ENCODE measurements at places on chromosomes 1 and 21. TPM values are rescaled to one million over a fixed set of nuclear protein-coding genes. Genes with fewer than 3 reads are reported as not detected.

Gene RIMKLA
- total RNA-seq, result 28.6 TPM

Gene TMCC2
- 99.4 TPM for total RNA-seq

Gene RHCE
- 2.2 TPM for total RNA-seq

Gene NKAIN1
- total RNA-seq, result 15.1 TPM

Gene HPDL
- 0.90 TPM for total RNA-seq

Gene CASQ2
- total RNA-seq, result 3.8 TPM

Gene GFI1
- not detected for total RNA-seq

Gene CFHR5
- not detected for total RNA-seq

Gene KCNJ15
- total RNA-seq, result not detected

Gene BARHL2
- not detected for total RNA-seq

Gene SYT6
- total RNA-seq, result 2.6 TPM

Gene RNF207
- total RNA-seq, result 26.6 TPM

Gene C1orf74
- total RNA-seq, result 2.4 TPM

Gene TMEM52
- 0.89 TPM for total RNA-seq

DNA sequence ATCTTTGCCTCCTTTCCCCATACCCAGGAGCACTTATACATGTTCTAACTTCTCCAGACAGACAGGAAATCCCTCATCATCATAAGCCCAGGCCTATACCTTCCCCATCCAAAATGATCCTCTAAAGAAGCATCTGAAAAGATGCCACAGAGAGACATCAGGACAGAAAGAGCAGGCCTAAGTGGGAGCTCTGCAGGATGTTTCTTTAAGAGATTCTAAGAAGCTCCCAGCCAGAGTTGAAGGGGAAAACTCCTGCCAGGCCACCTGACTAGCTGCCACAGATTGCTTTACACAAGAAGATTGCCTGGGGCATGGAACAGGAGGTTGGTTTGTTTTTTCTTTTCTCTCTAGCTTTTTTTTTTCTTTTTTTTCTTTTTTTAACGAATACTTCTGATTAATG lies 275.8 kb downstream of the VAV3 start:
- no peak for DNase-seq

DNA sequence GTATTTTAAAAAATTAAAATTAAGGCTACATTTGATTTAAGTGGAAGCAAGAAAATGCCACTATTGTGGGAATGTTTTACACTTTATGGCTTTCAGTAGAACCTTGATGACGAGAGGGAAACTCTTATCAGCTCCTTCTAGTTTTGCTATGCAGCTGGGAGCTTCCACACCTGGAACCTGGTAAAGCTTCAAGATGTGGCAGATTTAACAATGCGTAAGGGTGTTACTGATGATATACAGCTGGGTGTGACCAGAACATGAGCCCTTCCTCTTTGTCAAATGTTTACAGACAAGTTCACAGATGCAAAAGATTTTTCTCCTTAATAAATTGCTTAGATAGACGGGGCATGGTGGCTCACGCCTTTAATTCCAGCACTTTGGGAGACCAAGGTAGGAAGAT lies 20.3 kb downstream of the TTC13 start:
- DNase-seq, result no peak

DNA sequence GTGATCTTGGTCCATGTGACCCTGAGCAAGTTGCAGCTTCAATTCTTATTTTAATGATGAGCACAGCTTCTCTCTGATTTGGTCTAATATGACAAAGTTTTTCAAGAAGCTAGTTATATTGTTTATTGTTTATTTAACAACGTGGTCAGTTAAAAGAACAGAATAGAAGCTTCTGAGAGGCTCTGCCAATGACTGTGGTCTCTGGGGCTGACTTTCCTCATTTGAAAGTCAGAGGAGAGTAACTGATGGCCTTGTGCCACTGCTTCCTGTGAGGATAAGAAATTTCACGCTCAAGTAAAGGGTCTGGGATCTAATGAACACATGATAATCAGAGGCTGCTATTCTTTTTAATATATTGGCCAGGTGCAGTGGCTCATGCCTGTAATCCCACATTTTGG lies 7.3 kb downstream of the HHIPL2 start:
- no peak for DNase-seq

DNA sequence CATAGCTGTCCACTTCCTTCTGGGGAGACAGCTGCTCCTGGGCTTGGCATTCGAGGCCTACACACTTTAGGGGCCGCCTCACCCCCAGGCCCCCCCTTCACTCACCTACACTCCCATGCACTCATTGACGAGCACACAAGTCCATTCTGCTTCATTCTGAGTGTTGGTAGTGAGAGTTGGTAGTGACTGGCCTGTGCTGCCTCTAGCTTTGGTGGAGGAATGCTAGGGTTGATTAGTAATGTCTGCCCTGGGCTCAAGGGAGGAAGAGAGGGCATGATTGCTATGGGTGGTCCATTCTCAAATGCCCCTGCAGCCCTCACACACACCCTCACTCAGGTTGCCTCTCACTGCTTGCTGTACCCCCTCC lies 30.4 kb downstream of the TRIM11 start:
- DNase-seq, result no peak

DNA sequence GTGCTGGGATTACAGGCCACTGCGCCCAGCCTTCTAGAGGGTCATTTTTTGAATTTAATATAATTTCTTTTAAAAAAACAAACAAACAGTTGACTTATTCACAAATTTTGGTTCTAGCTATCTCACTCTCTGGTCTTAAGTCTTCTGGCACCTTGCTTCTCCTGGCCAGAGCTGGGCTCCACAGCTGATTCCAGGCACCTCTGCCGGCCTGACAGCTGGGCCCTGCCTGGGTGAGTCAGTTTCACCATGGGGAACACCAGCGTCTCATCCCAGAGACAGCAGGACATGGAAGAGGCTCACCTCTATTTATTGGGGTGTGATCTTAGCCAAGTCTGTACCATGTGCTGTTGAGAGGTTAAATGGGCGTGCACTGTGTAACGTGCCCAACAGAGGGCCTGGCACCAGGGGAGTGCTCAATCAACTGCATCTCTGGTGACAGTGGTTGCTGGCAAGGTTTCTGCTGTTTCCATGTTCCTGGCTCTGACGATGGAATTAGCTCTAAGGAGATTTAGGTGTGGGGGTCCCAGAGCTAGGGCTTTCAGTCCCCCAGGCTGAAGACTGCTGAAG lies 956 bp downstream of the CPLANE2 start:
- no peak for DNase-seq

- DNase-seq, result no peak
Measured at GRCh38 chr1:224517171-224517570, 82.6 kb upstream of the WDR26 start.

- no peak for DNase-seq
Measured at GRCh38 chr1:150507912-150508864, at the start of gene ECM1. TSS of gene ECM1 (plus strand) at chr1:150508109. CDS start at chr1:150508210, 101 bp downstream.

- DNase-seq, result no peak
Measured at GRCh38 chr1:44714532-44714931, 16.4 kb downstream of the RNU5D-1 start.

DNA sequence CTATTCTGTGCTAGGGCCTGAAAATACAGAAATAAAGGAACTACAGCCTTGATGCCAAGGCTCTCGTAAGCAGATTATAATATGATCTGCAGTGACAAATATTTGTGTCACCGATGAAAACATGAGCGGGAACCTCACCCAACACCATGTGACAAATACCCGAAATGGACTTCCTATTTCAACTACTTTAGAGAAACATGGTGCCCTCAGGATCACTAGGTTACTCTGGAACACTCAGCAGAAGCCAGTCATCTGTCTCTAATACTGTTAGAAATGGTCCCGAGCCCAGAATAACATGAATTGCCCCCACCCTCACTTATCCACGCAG lies 463 bp upstream of the VAMP3 start:
- no peak for DNase-seq

DNA sequence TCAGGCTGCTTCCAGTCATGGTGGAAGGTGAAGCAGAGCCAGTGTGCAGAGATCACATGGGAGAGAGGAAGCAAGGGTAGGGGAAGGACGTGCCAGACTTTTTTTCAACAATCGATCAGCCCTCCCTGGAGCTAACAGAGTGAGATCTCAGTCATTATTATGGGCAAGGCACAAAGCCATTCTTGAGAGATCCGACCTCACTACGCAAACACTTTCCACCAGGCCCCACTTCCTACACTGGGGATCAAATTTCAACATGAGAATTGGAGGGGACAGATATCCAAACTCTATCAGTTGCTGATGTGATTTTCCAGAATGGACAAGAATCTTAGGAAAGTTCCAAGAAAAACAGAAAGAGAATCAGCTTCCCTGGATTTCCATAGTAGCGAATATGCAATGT lies 60.5 kb downstream of the BACE2 start:
- no peak for DNase-seq

GRCh38 chr1:214422137-214422671 lies 129.2 kb downstream of the PTPN14 start:
- no peak for DNase-seq

- no peak for DNase-seq
Measured at GRCh38 chr1:70486676-70487458, 75.8 kb downstream of the CTH start.

- DNase-seq, result no peak
Measured at GRCh38 chr1:59757197-59757747, 57.5 kb upstream of the HOOK1 start.

GRCh38 chr1:61887076-61887867 lies 145.0 kb downstream of the PATJ start:
- no peak for DNase-seq

DNA sequence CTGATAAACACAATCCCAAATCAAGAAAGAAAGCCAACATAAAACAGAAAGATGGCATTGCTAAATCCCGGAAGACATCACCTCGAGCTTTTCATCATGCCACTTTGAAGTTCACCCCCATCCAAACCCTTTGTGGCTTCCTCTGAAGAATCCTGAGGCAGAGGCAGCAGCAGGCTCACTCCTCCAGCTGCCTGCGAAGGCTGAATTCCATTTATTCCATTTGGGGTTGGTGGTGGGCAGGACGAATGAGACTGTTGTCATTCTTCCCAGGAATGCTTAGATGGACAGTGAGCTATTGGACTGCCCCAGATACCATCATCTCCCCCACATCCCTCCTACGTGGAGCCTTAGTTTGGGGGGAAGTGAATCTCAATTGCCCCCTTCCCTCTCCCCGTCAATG lies 437.5 kb downstream of the SMYD3 start:
- no peak for DNase-seq

GRCh38 chr1:91746728-91747338 lies 139.1 kb downstream of the TGFBR3 start:
- no peak for DNase-seq

GRCh38 chr21:32457360-32457840 lies 44.9 kb downstream of the EVA1C start:
- DNase-seq, result no peak

GRCh38 chr1:230501849-230502248 lies 75.7 kb upstream of the PGBD5 start:
- no peak for DNase-seq

DNA sequence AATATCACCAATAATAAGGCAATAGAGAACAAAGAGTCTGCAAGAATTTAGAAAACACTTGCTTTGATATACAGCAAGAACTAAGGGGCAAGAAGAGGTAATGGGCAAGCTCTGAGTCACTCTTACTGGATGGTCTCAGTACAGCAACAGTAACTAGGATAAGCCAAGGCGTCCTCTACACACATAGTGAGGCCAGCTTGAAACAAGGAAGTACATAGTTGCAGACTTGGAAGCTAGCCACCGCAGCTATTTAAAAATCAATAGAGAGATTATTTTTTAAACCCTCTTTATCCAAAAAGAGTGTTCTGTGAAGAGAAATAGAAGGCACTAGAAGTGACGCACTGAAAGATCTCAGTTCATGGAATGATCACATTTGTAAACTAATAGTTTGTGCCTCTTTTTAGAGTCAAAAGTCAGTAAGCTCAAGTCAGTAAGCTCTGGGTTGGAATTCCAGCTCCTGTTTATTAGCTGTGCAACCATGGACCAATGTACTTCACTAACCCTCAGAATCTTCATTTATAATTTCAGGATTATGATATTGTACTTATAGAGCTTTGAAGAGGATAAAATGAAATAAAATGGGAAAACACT lies 118.6 kb downstream of the AKT3 start:
- no peak for DNase-seq

DNA sequence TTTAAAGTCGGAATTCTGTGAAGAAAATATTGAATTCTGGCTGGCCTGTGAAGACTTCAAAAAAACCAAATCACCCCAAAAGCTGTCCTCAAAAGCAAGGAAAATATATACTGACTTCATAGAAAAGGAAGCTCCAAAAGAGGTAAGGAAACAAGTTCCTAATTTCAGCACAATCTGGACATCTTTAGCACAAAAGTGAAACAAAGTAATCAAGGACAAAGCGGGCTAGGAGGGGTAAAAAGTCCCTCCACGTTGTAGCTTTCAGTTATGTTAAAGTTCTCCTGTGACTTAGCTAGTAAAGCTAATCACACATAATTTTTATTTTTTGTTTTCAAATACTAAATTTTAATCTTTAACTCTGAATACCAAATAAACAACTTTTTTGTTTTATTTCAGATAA lies 2.2 kb downstream of the RGS2 start:
- no peak for DNase-seq

- no peak for DNase-seq
Measured at GRCh38 chr1:171641076-171641864, 11.2 kb downstream of the MYOC start.

DNA sequence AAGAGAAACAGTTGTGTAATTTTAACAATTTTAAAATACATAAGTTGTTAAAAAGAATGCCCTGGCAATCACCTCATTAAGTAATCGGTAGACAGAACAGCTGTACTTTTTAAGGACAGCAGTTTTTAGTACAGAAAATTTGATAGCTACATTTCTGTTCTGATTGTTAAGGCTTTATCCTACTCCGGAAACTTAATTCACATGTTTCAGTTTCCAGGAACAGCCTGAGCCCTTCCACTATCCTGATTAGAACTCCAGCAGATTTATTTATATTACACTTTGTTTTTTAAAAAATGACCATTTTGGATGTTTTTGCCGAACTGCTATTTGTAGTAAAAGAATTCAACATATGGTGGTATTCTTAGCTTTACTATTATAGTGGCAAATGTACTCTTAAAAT lies 8.7 kb downstream of the PRRC2C start:
- no peak for DNase-seq

DNA sequence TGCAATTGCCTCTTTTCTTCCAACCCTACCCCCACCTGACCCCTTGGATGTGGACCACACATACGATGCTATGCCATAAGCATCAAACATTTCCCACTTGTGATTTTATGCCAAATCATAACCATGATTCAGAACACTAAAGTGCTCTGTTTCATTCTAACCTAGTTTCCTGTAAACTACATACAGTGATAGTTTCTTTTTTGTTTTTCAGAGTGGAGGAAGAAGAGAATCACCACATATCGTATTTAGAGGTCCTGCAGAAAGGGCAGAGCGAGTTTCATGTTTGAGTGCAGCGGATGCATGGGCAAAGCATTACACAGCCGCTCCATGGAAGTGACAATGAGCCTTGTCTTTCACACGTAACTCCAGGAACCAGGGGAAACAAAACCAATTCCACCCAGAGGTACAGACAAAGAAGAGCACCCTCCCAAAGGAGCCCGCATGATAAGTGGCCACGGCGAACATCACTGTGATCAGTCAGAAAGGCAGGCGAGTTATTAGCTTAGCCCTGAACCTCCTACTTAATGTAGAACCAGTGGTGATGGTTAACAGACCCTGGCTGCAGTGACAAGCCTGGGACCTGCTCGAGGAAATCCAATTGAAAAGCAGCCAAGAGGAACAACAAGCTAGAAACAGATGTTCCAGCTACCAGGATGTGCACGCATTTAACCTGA lies 64.0 kb upstream of the ZNF281 start:
- no peak for DNase-seq

All from dorsolateral prefrontal cortex (tissue), 122 donors.